ENCODE measurements at places on chromosomes 12 and 14.

GRCh38 chr12:72323881-72324280, 51.7 kb downstream of the TRHDE start:
- no peak for DNase-seq

DNA sequence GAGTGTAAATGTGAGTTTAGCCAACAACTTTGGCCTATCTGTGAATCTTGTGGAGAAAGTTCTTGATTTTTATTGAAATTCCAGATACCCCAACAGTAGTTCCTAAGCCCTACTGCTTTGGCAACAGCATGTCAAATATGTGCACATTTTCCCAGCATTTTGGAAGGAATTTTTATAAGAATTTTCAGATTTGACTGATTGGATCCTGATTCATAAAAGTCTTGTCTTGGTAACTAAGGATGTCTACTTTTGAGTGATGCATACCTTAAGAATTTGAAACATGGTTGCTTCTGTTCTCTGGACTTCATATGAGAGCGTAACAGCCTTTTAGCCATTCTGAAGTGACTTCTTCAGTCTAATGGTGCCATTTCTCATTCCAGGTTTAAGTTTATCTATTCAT, 106.7 kb downstream of the ANO4 start:
- DNase-seq, result no peak

DNA sequence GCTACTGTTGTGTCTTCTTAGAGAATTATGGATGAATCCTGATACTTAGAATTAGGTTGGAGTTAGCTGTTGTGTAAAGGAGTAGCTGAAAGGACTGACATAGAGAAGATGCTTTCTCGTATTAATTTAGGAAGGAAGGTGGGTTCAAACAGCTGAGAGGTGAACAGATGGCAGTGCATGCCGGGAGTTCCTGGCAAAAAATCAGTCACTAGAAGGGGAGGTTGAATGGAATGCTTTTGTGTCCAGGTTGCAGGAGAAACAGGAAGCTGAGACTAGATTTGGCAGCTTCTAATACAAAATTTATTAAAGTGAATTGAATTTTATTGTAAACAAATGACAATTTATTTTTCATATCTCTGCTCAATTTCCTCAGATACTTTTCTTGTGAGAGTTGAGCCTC, 70.8 kb downstream of the BTG1 start:
- DNase-seq, result no peak

- DNase-seq, result peak; percentile 78
These were observed at the start of the genes AREL1 and FCF1 for GRCh38 chr14:74712499-74713394. AREL1 (minus strand) TSS chr14:74713080; CDS start chr14:74685615, 27,465 bp downstream. FCF1 (plus strand) TSS chr14:74713144; CDS start chr14:74713198, 54 bp downstream.

DNA sequence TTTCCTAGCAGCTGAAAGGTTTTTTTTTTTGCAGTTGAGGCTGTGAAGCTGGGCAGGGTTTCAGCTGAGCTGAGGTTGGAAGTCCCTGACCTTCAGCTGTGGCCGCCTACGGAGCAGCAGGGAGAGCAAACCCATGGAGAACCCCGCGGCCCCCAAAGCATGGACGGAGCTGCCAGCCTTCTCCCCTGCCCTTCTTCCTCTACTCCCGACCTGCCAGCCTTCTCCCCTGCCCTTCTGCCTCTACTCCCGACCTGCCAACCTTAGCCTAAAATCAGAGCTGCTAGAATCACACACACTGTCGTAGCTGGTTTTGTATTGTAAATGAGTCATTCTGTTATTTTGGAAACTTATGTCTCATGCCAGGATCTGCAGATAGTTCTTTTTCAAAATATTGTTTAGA, 74.6 kb downstream of the PPP2R5C start:
- no peak for DNase-seq
